Lung microvascular endothelial cell (primary cell): ENCODE measurements at places on chromosomes 1 and 21. TPM values are rescaled to one million over a fixed set of nuclear protein-coding genes. Genes with fewer than 3 reads are reported as not detected.

DNA sequence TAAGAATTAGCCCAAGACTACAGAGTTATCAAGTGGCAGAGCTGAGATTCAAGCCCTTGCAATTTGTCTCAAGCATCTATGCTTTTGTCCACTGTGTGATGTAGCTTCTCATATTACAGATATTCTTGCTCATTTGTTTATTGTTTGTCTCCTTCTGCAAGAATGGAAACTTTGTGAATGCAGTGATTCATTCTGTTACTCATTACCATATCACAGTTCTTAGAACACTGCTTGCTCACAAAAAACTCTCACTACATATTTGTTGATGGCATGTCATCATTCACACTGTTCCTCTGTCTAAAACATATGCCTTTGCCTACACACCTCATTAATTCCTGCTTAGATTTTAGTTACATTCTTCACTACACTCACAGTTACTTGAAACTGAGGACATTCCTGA lies 1198.9 kb downstream of the PLA2G4A start:
- DNase-seq = peak; percentile 94

The AADACL4 gene
- total RNA-seq = not detected in 2 replicates

The POLR3C gene
- total RNA-seq = 19.4 and 19.8 TPM in 2 replicates

DNA sequence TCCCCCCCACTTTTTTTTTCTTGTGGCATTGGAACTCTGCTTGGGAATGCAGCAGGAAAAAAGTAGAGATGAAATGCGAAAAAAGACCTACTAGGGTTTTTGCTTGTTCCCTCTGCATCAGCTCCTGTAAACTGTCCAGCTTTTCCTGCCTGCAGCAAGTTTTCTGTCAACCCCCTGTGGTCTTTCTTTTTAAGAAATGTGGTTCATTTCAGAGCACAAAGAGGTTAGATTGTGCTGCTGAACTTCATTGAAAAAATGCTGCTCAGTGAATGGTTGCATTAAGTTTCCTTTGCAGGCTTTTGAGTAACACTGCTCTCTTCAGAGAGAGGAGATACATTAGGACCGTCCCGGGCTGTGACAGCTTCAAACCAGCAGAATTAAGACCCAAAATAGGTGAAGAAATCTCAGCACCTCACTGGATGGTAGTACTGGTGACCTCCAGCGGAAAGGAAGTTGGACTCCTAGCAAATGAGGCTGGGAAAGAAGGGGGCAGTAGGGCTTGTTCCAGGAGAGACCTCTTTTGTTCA lies 80.7 kb downstream of the NDUFS5 start:
- peak; percentile 18 for DNase-seq

GRCh38 chr1:16119504-16119903 lies 36.4 kb downstream of the EPHA2 start:
- no peak for DNase-seq

GRCh38 chr1:80457409-80457808 lies 1343.3 kb upstream of the ADGRL2 start:
- no peak for DNase-seq

GRCh38 chr1:115951560-115951959 lies 24.8 kb upstream of the SLC22A15 start:
- DNase-seq = no peak

DNA sequence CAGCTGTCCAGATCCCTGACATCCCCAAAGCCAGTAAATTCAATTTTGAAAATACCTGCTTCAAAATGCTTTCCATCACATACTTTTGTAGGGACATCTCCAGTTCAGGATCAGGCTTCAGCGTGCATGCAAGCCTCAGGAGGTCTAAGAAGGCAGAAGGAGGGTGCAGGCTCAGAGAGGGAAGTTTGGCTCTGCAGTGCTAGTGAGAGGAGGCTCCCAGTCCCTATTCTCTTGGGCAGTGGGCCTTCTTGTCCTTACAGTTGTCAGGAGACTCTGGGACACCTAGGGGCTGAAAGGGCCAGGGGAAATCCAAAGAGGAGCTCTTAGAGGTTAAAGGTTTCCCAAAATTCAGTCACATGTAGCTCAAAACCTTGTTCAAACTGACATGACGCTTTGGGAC lies 20.1 kb downstream of the ADCY10 start:
- no peak for DNase-seq

The C4BPA gene
- not detected in 2 replicates for total RNA-seq

- DNase-seq = peak; percentile 78
Observed at GRCh38 chr1:152052606-152053005, 15.8 kb upstream of the S100A11 start.

The OR2T33 gene
- total RNA-seq = not detected in 2 replicates

- no peak for DNase-seq
Observed at GRCh38 chr1:87045761-87046304, 131.4 kb downstream of the HS2ST1 start.

DNA sequence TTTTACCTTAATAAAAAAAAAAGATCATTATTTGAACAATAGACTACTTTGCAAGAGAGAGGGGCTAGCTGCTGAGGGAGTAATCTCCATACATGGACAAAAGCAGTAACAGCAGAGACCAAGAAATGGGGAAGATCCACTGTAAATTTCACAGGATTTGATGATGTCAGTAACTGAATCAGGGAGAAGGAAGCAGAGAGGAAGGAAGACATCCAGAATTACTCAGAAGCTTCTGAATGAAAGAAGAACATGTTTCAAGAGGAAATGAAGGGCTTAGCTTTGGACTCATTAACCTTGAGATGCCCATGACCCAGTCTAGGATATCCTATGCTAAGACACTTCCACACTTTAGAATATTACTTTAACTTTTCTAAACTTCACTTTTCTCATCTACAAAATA lies 60.4 kb downstream of the SLC44A5 start:
- no peak for DNase-seq

- peak; percentile 37 for DNase-seq
Observed at GRCh38 chr1:78370779-78371482, 119.8 kb upstream of the PTGFR start.
